Small intestine (tissue), 16 donors: ENCODE measurements at places on chromosomes 7 and 10. TPM values are rescaled to one million over a fixed set of nuclear protein-coding genes. Genes with fewer than 3 reads are reported as not detected.
A peak's percentile ranks its signal among the peaks of the same experiment; 100 is the strongest.

GRCh38 chr7:100175296-100175935 is 1.8 kb downstream of the GPC2 start:
- DNase-seq, result no peak

Gene GRID2IP
- polyA plus RNA-seq, result not detected

- DNase-seq, result no peak
Observed at GRCh38 chr7:94135180-94135579, 131.0 kb upstream of the BET1 start.

GRCh38 chr7:129773871-129774270 is 162.4 kb downstream of the NRF1 start:
- DNase-seq, result no peak

GRCh38 chr10:5354068-5354467 is 10.7 kb upstream of the UCN3 start:
- no peak for DNase-seq

Gene PDE6C
- 0.28 TPM for polyA plus RNA-seq

GRCh38 chr7:130669085-130669700 is 645 bp upstream of the COPG2 start:
- no peak for DNase-seq

DNA sequence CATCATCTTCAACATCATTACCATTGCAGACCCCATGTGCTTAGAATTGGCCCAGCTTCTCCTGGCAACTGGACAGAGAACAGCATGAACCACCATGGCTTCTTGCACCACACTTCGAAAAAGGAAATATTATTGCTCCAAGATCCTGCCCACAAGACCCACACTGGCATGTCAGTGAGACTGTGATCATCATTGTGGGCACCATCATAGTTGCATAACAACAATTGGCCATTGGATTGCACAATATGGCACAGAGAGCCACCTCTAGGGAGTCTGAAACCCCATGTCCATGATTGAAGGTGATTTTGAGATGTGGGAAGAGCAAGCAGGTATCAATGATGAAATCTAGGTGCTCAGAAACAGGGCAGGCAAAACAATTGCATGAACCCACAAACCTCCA is 918.9 kb downstream of the GRID1 start:
- DNase-seq, result no peak

DNA sequence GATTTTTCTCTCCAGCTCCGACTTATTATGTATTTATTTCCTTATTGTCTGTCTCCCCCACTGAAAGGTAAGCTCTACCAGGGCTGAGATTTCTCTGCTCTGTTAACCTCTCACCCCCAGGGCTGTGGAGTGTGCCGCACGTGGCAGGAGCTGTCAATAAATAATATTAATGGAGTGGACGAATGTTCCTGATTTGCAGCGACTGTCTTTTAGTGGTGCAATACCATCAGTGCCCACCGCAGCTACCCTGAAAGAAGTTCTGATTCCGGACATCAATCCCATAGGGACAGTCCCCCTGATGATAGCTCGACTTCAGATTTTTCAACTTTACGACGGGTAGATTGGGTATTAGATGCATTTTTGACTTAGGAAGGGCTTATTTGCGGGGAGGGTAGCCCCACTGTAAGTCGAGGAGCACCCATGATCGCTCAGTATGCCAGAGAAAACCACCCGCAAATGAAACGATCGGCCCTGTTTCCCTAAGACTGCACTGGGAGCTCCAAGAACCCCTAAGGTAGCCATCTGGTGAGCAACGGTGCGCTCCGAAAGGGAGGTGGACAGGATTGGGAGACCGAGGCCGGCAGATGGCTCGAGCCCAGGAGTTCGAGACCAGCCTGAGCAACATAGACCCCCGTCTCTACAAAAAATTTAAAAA is 986 bp upstream of the PPP2R2D start:
- no peak for DNase-seq

GRCh38 chr10:120098232-120098930 is 205.9 kb downstream of the SEC23IP start:
- DNase-seq, result no peak

Gene CPA2
- polyA plus RNA-seq, result 12.9 TPM

- DNase-seq, result no peak
Observed at GRCh38 chr10:8158193-8159071, 103.9 kb downstream of the GATA3 start.

Gene LIPN
- polyA plus RNA-seq, result not detected

Gene NPTX2
- 7.4 TPM for polyA plus RNA-seq

DNA sequence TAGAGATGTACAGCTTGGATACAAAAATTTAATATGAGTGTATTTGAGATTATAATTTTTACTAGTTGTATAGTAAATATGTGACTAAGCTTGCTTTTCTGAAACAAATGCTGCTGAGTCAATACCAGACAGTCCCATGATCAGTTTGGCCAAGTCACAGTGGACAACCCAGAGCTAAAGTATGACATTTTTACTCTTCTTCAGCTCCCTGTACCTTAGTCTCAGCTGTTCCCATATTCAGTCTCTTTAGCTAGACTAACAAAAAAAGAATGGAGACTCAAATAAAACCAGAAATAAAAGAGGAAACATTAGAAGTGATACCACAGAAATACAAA is 189.3 kb downstream of the CTNNA3 start:
- DNase-seq, result no peak

- no peak for DNase-seq
Observed at GRCh38 chr7:126702242-126703016, 550.3 kb downstream of the GRM8 start.

Gene ENTPD7
- 9.5 TPM for polyA plus RNA-seq

DNA sequence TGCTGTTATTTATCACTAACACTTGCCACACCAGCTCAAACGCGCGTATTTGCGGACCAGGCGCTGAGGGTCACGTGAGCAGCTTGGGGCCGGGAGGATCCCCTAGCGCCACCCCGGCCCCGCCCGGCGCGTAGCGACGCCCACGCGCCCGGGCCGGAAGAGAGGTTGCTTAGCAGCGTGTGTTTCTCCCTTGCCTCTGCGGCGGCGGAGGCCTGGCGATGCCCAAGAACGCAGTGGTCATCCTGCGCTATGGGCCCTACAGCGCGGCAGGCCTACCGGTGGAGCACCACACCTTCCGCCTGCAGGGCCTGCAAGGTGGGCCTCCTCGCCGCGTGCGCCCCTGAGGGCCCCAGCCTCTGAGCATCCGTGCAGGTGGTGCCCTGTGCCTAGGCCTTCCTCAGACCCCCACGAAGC is at the start of gene C10orf53:
Gene C10orf53 (plus strand): TSS at position 172 of the 414 bp plus-strand sequence. CDS start 47 bp downstream, at position 219.
- DNase-seq, result peak; percentile 44

DNA sequence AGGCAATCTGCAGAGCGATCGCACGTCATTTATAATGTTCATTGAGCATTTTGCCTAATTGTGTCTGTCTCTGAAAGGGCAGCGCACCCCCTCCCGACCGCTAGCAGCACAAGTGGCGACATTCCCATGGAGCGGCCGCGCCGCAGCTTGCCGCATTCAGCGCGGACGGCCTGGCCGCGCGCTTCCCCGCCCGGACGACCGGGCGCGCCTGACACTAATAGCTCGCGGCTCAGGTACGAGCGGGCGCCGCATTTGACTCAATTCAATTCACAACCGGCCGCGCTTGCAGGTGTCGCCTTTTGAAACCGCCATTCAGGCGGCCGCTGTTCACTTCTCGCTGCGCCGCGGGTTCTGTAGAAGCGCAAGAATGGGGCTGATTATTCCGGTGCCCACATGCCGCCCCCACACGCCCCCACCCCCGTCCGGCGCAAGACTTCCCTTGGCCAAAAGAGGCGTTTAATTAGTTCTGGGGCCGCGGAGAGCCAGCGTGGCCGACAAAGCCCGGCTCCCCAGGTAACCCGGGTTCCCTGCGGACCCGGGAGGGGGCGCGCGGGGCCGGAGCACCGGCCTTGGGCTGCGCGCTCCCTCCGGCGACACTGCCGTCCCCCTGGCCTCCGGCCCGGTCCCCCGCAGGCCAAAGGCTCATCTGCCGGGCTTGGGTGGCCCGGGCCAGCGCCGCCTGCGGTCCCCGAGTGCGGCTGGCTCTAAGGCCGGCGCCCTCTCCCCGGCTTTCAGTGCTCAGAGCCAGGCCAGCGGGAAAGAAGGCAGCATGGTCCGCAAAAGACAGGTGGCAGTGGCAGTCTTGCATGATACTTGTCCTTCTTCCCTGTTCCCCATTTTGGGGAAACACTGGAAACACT is 18.7 kb upstream of the PTF1A start:
- DNase-seq, result no peak

DNA sequence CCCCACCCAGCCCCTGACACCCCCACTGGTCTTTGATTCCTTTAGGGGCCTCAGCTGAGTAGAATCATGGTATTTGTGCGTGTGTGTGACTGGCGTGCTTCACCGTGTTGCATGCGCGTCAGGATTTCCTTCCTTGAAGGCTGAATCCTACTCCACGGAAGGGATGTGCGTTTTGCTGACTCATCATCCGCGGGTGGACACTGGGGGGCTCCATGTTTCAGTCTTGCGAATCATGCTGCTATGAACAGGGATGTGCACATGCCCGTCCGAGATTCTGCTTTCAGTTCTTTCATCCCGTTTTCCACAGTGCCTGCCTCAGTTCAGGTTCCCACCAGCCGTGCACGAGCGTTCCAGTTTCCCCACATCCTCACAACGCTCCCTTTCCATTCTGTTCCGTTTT is 20.9 kb upstream of the JAKMIP3 start:
- no peak for DNase-seq

DNA sequence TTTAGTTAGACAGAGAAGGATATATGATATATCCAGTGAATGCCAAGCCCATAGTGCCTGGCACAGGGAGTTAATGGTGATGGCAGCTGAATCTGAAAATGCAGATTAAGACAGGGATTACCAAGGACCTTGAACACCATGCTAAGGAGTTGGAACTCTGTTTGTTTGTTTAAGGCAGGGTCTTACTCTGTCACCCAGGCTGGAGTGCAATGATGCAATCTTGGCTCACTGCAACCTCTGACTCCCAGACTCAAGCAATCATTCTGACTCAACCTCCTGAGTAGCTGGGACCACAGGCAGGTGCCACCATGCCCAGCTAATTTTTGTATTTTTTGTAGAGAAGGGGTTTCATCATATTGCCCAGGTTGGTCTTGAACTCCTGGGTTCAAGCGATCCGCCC is 1.6 kb downstream of the AKR1D1 start:
- peak; percentile 5 for DNase-seq

DNA sequence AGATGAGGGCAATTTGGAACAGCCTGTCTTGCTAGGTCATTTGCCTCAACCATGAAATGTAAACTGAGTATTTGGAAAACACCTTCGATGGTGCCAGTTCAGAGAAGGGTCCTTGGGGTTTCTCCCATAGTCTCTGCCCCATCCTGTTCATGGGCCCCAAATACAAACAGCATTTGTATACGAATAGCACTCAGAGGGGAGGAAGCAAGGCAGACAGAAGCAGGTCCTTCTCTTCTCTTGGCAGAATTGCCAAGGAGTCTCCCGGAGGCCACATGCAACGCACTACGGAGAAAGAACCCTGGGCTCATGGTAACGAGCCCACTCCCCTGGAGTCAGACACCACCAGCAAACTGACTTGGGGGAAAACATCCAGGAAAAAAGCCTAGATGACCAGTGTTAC is 162.1 kb downstream of the RAB11FIP2 start:
- no peak for DNase-seq

DNA sequence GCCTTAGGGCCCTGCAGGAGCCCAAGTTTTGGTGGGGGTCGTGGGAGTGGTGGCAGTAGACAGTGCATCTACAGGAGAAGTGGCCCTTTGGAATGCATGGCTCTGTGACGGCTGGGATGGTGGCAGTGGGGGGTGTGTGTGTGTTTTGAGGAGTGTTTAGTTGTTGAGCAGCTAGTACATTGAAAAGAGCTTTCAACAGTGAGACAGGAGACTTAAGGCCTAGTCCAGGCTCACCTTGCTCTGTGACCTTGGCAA is 27.1 kb downstream of the ZNF775 start:
- no peak for DNase-seq

DNA sequence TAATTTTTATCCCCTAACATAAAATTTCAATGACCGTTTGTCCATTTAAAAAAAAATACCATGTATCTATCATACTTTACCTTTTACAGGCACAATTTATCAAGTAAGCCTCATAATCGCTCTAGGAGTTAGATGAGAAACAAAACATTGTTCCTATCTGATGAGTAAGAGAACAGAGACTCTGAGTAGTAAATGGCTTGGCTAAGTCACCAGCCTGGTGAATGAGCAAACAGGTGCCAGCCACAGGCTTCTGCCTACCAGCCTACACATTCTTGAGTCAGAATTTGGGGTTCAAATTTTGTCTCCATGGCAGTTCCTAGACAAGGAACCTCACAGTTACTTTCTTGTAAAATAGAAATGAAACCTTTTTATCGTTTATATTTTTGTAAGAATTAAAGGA is 235.4 kb downstream of the HGF start:
- no peak for DNase-seq

GRCh38 chr7:1109581-1110310 is 21.8 kb downstream of the GPER1 start:
- no peak for DNase-seq

Gene PRLHR
- polyA plus RNA-seq, result 0.15 TPM

DNA sequence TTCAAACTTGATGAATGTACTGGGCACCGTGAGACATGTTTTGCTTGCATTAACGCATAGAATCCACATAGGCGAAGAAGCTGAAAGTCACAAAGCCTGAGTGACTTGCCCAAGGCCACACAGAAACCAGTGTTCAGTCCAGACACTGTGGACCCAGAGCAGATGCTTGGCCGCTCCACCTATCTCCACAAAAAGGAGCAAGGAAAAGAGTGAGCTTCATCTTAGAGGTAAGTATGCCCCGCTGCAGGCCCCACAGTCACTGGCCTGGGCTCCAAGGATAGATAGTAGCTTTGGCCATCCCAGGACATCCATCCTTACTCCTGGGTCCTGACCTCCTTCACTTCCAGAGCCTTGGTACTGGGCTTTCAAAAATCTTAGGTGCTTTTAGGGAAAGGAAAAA is 60.1 kb upstream of the SAMD8 start:
- DNase-seq, result no peak

Gene PSD
- 1.4 TPM for polyA plus RNA-seq

DNA sequence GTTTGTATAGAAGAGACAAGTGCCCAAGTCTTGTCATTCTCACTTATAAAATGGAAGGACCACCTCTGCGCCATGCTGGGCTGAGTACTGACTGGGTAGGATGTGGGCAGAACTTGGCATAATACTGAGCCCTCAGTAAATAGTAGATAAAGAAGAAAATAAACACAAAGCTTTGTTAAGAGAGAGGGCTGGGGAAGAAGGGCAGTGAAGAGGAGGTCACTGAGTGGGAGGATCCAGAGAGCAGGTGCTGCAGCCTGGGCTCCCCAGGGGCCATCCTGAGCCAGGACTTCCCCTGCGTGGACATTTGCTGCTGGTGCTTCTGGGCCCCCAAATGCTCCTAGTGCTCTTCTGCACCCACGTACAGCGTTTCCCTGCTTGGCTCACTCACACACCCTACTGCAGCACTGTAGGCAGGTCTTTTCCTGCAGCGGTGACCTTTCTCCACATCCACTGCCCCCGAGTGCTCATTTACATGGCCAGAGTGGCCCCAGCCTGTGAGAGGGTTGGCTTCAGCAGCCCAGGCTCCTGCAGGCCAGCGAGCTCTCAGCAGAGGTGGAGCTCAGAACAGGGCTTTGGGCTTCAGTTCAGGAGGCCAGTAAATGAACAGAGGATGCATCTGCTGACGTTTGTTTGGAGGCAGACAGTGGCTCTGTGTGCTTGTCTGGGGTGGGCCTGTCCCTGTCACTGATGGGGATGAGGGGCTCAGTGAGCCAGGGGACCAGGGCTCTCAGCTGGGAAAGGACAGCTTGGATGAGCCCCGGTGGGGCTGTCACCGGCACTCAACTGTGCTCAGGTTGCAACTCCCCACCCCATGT is 164.6 kb downstream of the ADARB2 start:
- no peak for DNase-seq
